ENCODE measurements at places on chromosomes 1 and 21.

DNA sequence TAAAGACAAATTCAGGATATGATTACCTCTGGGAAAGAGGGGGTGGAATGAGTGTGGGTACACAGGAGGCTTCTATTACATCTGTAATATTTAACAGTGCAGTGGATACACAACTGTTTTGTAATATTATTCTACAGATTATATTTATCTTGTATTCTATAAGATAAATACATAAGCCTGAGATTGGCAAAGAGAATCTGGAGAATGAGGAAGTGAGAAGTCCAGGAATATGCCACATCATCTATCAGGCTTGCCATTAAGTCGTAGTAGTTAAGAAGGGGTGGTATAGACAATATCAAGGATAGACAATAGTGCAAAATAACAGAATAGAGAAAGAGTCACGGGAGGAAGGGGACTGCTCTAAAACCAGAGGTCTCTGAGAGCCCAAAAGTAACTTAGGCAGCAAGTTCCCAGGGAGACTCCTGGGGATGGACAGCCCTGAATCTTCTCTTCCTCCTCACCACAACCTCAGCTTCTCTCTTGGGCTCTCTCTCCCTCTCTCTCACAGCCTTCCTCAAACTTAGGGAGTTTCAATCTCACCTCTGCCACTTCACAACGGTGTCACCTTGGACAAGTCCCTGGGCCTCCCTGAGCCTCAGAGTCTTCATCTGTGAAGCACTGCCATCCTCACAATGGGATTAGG is 14.0 kb upstream of the PTAFR start:
- DNase-seq: peak; percentile 42

- DNase-seq: peak; percentile 84
Observed at GRCh38 chr1:159849626-159850366, 12.7 kb downstream of the VSIG8 start.

DNA sequence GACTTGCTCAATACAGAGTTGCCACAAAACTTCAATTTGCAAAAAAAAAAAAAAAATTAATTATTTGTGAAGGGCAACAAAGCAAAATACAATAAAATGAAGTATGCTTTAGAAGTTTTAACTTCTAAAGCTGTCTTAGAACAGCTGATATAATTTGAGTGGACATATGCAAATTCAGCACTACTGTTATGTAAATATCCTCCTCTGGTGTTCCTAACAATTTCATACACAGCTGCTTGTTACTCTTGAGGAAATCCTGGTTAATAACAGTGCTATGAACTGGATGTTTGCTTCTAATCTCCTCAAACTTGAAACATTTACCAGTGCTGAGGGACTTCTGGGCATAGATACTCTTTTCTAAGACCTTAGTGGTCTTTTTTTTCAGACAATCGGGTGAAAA is 69.6 kb upstream of the COL24A1 start:
- DNase-seq: no peak

- peak; percentile 48 for DNase-seq
Observed at GRCh38 chr1:175152006-175152652, 40.4 kb downstream of the KIAA0040 start.

DNA sequence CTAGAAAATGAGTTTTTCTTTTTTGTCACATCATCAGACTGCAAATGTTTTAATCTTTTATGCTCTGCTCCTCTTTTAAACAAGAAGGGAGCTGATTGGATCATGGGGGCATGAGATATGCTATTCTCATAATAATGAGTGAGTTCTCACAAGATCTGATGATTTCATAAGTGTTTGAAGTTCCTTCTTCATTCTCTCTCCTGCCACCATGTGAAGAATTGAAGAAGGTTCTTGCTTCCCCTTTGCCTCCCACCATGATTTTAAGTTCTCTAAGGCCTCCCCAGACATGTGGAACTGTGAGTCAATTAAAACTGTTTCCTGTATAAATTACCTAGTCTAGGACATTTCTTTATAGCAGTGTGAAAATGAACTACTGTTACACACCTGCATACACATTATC is 218.2 kb downstream of the NRIP1 start:
- DNase-seq: no peak

DNA sequence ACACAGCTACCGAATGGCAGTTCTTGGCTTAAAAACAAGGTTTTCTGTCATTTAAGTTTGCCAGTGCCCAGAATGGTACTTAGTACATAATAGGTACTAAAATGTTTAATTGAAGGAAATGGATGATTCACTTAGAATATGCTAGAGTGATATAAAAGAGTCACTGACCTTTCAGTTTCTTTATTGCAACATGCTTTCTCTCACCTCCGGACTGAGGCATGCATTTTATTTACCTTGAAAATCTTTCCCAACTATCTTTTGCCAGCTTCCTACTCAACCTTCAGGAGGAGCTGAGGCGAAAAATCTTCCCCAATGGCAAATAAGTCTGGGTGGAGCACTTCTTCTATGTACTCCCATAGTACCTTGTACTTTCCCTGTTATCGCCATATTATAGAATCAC is 244.9 kb downstream of the ZNF648 start:
- DNase-seq: peak; percentile 24

- DNase-seq: no peak
Observed at GRCh38 chr1:180929389-180929788, 16.7 kb downstream of the KIAA1614 start.

DNA sequence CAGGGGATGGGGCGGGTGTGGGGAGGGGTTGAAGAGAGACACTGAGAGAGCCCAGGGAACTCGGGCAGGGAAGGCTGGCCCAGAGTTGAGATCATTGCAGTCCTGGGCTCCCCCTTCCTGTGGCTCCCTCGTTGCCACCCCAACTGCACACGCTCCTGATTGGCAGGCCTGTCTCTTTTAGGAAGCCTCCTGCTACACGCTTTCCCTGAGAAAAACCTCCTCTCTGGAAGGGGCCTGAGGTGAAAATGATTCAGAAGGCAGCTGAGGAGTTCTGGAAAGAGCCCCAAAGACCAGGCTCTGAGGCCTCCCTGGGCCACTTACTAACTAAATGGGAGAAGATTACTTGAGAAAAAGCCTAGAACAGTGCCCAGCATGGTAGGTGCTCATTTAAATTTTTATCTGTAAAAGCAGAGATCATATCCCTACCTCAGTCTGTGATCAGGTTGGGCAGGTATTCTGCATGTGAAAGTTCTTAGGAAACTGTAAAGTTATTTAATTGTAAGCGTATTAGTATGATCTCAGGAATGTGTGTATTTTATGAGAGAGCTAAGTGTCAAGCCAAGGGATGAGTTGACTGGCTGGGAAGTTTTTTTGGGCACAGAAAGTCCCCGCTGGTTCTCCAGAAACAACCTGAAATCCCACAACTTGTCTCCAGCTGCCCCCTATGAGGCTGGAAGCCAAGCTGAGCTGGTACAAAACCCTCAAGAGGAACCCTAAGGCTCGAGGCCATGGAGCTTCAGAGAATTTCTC is 65.2 kb upstream of the EPS8L3 start:
- peak; percentile 60 for DNase-seq

GRCh38 chr1:61642475-61643232 is 82.3 kb downstream of the TM2D1 start:
- DNase-seq: no peak

GRCh38 chr1:66269222-66269621 is 264.7 kb upstream of the SGIP1 start:
- DNase-seq: no peak

DNA sequence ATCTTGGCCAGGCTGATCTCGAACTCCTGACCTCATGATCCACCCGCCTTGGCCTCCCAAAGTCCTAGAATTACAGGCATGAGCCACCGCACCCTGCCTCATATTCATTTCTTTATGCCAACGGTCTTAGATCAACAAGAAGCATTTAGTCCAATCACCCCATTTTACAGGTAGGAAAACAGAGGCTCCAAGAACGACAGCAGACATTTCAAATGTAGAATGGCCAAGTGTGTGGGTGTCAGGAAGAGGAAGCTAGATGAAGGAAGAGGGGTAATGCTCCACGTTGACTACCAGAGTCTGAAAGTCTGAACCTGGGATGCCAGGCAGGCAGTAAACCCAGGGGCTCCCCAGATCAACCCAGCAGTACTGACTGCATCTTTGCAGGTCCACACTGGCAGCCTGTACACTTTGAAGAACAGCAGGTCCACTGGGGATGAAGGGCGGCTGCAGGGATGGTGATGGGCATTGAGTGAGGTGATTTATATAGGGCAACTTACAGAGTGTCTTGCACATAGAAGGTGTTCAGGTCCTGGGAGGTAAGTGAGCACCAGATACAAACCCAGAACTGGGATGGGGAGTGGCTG is 120.2 kb downstream of the EPHB2 start:
- no peak for DNase-seq

DNA sequence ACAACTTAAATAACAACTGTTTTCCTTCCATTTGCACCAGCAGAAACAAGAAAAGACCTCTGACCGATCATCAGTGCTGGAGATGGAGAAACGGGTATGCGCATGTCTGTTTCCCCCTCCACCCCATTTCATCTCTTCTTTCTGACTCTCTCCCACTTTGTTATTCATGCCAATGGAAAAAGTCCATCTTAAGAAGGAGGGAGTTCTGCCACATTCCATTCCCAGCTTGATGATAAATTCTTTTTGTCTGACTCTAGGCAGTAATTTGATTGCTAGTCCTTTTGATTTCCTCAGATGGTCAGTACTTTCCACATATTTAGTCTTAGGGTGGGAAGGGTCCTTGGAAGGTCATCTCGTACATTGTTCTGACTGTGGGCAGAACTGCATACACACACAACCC is 142.5 kb downstream of the SYT2 start:
- peak; percentile 63 for DNase-seq

All from epithelial cell of esophagus (primary cell).